ENCODE measurements at places on chromosomes 7 and 10. TPM values are rescaled to one million over a fixed set of nuclear protein-coding genes. Genes with fewer than 3 reads are reported as not detected.

Gene RELN
- not detected for total RNA-seq

Gene CFTR
- total RNA-seq, result 0.24 TPM

Gene PPP1R17
- not detected for total RNA-seq

Gene CDNF
- 1.1 TPM for total RNA-seq

Gene MALRD1
- not detected for total RNA-seq

Gene GBF1
- 24.4 TPM for total RNA-seq

Gene MOGAT3
- not detected for total RNA-seq

Gene FZD8
- 8.7 TPM for total RNA-seq

Gene BBS9
- 2.9 TPM for total RNA-seq

Gene GPR85
- not detected for total RNA-seq

Gene ADIRF
- 0.21 TPM for total RNA-seq

Gene CDK14
- 0.14 TPM for total RNA-seq

Gene ANKRD22
- total RNA-seq, result 0.27 TPM

Gene DDC
- 0.96 TPM for total RNA-seq

Gene UTF1
- total RNA-seq, result 0.16 TPM

Gene LIPF
- not detected for total RNA-seq
